ENCODE measurements at places on chromosomes 12 and 14.
A peak's percentile ranks its signal among the peaks of the same experiment; 100 is the strongest.

DNA sequence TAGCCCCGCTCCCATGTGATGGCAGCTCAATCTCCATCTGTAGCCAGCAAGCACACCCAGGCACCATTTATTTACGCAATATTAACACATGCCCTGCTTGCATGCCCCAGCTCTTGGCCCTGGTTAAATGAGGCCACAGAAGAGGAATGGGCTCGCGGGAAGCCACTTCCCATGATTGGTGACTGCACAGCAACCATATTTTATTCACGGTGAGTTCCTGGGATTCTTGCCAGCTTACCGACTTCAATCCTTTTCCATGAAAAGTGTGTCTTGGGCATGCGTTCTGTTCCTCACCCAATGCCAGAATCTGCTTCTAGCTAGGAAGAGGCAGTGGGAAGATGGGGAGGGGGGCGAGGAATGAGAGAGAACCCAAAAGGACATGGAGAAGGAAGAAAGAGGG is 54.7 kb downstream of the PITPNM2 start:
- no peak for DNase-seq

- no peak for DNase-seq
Measured at GRCh38 chr12:16282081-16282480, 4.6 kb upstream of the SLC15A5 start.

DNA sequence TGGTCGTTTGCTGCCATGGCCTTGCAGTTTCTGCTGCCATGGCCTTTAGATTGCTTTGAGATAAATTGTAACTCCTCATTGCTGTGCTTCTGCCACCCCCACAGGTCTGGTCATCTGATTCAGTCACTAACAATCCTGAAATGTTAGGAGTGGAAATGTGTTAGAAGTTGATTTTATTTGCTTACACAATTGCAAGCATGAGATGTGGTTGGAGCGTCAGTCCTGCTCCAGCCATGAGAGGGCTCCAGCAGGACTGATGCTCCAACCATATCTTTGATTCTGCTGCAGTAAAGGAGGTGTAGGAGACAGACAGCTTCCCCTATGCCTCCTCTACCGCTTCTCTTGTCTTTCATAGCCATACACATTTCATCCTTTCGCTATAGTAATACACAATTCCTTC is 226.8 kb upstream of the RGS6 start:
- no peak for DNase-seq

DNA sequence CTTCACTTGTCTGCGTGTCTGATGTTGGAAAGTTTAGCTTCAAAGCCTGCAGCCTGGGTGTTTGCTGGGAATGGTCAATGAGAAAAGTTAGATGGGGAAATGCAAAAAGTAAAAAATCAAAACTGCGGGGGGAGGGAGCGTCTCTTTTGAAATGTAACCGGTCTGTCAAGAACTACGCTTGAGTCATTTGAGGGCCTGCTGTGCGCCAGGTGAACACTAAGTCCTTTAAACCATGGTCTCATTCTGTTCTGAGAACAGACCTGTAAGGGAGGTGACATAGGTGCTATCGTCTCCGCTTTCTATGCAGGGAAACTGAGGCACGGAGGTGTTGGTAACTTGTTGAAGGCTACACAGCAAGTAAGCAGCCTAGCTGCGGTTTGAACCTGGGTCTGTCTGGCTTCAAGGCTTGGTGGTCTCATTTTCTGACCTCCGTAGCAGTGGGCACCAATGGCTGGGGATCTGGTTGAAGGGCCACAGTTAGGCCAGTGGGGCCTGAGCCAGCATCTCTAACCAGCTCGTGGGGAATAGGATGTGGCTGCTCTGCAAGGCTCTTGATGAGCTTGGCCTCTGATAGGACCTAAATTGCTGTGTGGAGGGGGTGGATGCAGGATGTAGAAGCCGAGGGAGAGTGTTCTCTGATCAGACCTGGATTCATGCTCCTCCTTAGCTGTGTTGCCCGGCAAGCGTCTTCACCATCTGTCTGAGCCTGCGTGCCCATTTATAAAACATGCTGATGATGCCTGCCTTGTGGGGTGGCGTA is 41.5 kb downstream of the KCTD10 start:
- peak; percentile 48 for DNase-seq

Measured in bronchial epithelial cell (primary cell).